ENCODE measurements at places on chromosomes 16 and 17.

GRCh38 chr16:77675464-77676324 is 46.6 kb upstream of the NUDT7 start:
- DNase-seq, result peak; percentile 67

- no peak for DNase-seq
These were observed 22.6 kb downstream of the PRPSAP1 start for GRCh38 chr17:76331083-76331482.

GRCh38 chr17:37118366-37119137 is 169.8 kb downstream of the AATF start:
- no peak for DNase-seq

GRCh38 chr17:65181237-65182061 is 44.3 kb downstream of the RGS9 start:
- peak; percentile 61 for DNase-seq

DNA sequence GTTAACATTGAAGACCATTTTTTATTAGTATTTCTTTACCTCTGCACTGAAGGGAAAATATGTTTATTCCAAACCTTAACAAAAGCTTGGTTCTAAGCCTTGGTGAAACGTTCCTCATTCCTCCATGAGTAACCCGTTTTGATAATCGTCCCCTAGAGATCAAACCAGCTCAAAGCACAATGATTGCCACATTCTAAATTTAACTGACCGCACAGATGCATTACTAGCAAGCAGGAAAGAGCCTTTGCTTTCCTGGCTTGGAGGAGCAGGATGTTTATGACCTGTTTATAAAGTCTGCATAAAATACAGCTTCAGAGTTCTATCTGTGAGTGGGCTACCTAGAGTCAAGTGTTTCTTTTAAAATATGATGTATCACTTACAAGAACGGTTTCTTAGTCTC is 193.8 kb downstream of the TMEM114 start:
- DNase-seq, result no peak

DNA sequence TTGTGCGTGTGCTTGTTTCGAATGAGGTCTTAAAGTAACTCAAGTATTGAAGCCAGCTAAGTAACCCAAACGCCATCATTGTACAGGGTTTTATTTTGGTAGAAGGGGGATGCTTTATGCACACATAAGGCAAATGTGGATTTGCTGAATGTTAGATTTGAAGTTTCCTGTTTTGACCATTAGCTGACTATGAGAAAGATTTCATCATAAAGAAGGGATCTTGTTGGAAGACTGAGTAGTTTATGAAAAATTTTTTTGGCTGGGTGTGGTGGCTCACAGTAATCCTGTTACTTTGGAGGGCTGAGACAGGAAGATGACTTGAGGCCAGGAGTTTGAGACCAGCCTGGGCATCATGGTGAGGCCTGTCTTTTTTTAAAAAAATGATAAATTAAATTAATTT is 10.0 kb upstream of the ZFP3 start:
- no peak for DNase-seq

DNA sequence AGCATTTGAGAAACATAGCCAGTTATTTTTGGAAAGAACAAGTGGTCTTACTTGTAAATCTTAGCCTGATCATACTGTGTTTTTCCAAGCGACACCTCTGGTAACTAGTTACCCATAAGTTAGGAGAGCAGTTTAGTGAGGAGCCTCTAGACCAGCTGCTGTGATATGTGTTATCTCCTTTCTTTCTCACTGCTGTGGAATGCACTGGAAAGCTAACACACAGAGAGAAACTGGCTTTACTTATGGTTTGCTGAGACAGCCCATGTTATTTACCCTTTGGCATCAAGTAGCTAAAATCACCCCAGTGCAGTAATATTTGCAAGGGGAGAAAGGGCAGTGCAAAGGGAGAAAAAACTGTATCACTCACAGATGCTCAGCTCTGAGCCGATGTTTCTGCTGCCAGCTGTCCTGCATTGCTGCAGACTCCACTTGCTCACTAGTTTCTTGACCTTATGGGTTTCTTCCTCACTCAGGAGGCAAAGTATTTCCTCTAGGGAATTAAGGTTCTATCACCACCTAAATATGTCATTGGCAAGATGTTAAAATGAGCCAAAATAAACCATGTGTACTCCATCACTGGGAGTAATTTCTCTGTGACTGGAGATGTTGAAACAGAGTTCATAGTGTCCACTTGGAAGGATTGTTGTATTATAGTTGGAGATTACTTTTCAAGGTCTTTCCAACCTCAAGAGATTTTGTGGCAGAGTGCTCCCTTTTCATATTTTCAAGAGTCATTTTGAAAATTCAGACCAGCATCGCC is 2.3 kb downstream of the RBFOX1 start:
- no peak for DNase-seq

DNA sequence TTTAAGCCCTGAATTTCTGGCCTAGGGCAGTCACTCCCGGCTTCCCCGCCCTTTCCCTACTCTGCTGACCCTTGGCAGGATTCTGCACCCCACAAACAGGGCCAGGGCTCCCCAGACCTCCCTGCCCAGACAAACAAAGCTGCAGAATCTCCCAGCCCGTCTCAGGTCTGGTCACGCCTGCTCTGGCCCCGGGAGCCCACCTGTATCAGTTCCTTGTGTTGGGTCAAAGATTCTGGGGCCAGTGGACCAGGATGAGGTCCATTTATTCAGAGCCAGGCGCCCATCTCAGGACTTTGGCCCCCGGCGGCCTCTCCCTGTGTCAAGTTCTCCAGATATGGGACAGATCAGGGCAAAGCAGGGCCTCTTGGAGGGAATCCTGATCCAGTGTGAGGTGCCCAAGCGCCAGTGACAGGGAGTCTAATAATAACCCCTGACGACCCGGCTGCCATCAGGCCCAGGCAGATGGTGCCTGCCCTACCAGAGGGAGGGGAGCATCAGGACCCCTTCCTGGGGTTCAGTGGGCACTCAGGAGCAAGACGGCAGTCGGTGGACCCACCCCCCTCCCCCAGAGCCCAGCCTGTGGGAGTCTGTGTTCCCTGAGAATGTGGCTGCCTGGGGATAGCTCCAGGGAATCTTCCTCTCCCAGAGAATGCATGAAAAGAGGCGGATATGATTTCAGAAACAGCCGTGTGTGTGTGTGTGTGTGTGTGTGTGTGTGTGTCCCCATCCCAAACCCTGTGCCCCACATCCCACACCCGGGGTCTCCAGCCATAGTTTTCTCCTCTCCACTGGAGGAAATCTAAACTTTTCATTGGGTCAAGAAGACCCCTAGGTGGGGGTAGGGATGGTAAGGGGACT is 1.3 kb downstream of the TTYH2 start:
- no peak for DNase-seq

DNA sequence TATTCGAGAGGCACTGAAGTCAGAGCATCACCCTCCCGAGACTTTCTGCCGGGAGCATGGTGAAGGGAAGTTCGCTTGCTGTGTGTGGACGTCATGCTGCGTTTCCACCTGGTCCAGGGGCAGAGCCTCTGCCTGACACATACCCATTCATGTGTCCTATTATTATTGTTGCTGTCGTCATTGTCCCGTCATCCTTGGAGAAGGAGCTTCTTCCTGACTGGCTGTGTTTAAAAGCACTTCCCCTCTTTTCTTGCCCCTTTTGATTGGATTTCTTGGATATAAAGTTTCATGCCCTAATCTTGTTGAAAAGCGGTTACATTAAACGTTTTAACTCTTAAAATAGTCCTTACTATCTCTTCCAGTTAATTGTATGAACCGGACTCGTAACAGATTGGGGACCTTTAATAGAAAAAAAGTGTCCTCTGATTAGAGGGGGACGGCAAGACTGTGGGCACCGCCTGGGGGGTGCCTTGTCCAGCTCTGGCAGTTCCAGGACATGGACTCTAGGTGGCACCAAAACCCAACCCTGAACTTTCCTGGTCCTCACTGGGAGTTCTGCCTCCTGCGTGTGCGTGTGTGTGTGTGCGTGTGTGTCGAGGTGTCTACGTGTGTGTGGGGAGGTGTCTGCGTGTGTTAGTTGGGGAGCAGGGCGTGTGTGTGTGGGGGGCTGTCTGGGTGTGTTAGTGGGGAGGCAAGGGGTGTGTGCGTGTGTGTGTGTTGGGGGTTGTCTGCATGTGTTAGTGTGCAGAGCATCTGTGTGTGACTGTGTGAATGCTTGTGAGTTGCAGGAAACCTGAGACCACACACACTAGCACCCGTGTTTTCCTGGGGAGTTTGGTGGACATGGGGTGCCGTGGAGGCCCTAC is 133.3 kb upstream of the CIBAR2 start:
- peak; percentile 52 for DNase-seq

GRCh38 chr16:89918453-89919347 is at the start of gene MC1R:
MC1R (plus strand) TSS chr16:89918862; CDS start chr16:89919259, 397 bp downstream.
- DNase-seq, result peak; percentile 33

DNA sequence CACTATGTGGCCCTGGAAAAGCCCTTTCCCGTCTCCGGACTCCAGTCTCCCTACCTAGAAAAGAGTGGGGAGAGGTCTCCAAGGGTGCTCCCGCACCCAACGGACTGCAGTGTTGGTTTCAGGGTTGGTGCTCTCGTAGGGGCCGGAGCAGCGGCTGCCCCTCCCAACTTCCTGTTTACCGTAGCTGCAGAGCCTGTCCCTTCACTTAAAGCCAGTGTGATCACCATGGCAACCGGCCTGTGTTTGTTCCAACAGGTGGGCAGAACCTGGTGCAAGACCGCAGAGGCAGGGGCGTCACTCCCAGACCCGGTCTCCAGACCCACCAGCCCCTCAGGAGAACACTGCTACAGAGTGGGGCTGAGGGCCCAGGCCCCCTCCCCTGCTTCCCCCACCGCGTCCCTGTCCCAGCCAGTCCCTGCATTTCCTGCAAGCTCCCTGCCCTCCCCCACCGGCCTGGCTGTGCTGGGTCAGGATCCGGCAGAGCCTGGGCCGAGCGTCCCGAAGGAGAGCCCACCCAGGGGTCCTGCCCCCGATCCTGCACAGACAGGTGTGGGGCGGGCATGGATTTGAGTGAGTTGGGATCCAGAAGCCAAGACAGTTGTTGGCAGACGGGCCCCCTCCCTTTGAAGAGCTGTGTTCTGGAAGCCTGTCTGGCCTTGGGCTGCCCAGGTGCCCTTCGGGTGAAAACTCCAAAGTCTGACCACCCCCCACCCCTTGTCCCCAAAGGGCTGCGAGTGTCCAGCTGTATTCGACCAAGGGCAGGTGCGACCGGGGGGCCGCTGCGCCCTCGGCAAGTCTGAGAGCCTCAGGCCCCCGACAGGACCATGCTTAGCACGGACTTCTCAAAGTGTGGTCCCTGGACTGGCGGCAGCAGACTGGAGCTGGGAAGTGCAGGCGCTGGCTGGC is 1.5 kb upstream of the BAIAP3 start:
- peak; percentile 41 for DNase-seq

- DNase-seq, result no peak
These were observed 93.9 kb downstream of the MSI2 start for GRCh38 chr17:57350266-57350665.

GRCh38 chr16:19749571-19750080 is 31.6 kb downstream of the IQCK start:
- DNase-seq, result no peak

DNA sequence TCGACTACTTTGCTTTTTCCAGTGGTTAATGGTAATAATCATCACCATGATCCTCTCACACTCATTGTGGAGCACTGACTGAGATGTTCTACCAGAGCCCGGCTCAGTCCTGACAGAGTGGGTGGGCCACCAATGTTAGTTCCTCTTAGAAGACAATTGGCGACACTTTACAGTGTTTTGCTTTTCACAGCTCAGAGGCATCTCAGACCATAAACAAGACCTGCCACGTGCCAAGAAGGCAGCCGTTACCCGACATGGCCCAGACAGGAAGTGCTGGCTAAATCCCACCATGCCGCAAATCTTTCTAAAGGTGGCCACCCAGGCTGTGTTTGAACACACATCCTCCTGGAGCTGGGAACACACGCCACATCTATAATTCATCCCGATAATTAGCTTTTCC is 103.7 kb downstream of the XYLT1 start:
- DNase-seq, result no peak

- DNase-seq, result no peak
These were observed 14.9 kb downstream of the SHCBP1 start for GRCh38 chr16:46606231-46606630.

DNA sequence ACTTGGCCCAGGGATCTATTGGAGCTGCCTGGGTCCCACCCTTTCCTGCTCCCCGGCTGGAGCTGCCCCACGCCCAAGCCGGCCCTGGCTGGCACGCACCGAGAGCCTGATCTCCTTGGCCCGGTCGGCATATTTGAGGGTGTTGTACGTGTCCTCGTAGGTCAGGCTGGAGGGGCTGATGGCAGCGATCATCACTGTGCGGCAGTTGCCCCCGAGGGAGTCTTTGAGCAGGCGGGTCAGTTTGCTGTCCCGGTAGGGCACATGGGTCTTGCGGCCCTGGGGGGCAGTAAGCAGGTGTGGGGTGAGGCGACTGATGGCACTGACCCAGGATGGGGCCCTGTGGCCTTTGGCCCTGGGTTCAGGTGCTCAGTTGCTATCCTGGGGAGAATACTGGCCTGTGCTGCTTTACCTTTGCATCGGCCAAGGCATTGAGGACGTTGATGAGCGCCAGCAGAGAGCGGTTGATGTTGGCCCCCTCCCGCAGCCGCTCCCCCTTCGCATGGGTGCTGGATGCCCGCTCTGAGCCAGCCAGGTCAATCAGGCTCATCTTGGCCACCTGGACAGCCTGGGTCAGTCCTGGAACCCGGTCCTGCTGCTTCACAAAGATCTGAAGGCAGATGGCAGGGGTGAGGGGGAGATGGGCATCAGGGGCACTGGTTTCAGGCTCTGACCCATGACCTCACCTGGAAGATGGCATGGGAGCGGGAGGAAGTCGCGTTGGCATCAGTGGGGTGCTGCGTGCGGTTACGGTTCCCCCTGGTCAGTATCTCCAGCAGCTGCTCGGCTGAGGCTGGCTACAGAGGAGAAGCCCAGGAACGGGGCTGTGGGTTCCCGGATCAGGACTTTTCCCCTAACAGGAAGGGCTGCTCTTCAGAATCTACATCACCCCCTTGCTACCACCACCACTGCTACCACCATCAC is 13.5 kb downstream of the KIF18B start:
- DNase-seq, result no peak

GRCh38 chr17:19671433-19671832 is 22.9 kb downstream of the ALDH3A2 start:
- no peak for DNase-seq

DNA sequence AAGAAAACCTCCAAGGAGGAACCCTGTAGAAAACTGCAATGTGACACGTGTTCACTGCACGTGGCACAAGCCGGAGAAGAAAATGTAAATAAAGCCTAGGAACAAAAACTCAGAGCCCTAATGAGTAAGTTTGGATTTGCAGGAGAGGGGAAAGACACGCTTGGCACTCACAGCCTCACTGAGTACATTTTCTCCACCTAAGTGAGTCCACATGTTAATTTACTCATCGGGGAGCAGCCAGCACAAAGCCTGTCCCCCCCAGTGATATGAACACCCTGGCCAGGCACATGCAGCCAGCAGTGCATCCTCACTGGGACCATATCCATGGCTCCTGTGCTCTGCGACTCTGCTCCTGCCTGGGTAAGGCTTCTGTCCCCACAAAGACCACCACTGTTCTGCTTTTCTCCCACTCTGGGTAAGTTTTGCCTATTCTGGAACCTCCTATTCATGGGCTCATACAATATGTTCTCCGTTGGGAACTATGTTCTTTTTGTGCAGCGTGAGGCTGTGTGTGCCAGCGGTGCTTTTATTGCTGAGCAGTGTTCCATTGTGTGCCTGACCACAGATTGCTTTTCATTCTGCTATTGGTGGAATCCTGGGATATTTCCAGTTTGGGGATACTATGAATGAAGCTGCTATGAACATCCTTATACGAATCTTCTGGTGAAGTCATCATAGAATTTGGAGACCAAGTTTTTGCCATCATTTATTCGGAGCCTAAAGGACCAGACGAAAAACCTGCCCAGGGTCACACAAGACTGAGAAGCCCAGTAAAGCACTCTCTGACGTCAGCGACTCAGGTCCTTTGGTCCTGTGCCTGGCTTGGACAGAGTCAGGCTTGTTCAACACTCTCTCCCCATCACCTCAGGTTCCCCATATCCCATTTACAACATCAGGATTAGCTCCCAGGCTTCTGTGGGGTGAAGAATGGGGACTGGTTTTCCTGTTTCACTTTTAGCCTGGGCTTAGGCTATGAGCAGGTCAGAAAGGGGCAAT is 53.3 kb downstream of the RNF112 start:
- no peak for DNase-seq
